ENCODE measurements at places on chromosomes 1 and 21. TPM values are rescaled to one million over a fixed set of nuclear protein-coding genes. Genes with fewer than 3 reads are reported as not detected.

The CD1B gene
- total RNA-seq = not detected

The DCST1 gene
- not detected for total RNA-seq

The GPR52 gene
- 0.63 TPM for total RNA-seq

The KRTAP7-1 gene
- not detected for total RNA-seq

The SPRR1B gene
- not detected for total RNA-seq

The CELA3B gene
- total RNA-seq = not detected

DNA sequence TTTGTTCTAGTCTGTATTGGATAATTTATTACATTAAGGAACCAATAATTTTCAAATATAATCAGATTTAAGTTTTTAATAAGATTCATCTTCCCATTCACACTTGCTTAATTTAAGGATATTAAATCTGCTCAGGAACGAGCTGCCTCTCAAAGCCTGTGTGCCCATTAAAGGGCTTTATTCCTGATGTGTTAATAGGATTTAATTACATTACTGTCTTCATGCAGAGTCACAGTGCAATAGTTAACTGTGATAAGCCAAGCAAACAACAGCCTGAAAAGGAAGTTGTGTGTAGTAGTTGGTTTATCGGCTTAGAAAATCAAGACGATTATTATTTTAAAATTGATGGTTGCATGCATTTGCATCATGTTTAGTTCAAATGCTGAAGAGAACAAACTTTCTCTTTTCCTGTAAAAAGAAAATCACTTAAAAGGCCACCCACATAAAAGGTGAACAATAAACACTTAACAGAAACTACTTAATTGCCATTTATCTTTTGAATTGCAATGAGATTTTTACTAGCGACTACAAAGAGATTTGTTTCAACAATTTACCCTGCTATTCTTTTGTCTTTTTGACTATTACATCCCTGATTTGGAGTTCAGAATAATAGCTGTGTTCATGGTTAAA, 174.6 kb downstream of the RWDD3 start:
- H3K36me3 ChIP-seq = no peaks in the 10 kb centered on the region
- no peak for DNase-seq
- no peak overlapping the region for H3K27ac ChIP-seq
- no peak overlapping the region for H3K4me3 ChIP-seq
- H3K4me1 ChIP-seq = peaks cover 17% of the 10 kb centered on the region
- no peaks in the 10 kb centered on the region for H3K27me3 ChIP-seq

DNA sequence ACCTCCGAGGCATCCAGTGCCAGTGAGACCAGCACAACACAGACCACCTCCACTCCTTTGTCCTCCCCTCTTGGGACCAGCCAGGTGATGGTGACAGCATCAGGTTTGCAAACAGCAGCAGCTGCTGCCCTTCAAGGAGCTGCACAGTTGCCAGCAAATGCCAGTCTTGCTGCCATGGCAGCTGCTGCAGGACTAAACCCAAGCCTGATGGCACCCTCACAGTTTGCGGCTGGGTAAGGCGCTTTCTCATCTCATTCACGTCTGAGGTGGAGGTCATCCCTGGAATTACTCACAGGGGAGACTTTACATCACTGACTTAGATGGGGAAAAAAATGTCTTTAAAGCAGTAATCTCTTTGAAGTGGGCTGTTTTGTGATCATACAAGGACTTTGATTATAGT, 106.3 kb downstream of the CD247 start:
- H3K27me3 ChIP-seq = no peaks in the 10 kb centered on the region
- H3K4me1 ChIP-seq = no peaks in the 10 kb centered on the region
- no peak overlapping the region for H3K27ac ChIP-seq
- no peak overlapping the region for H3K4me3 ChIP-seq
- no peak for DNase-seq

DNA sequence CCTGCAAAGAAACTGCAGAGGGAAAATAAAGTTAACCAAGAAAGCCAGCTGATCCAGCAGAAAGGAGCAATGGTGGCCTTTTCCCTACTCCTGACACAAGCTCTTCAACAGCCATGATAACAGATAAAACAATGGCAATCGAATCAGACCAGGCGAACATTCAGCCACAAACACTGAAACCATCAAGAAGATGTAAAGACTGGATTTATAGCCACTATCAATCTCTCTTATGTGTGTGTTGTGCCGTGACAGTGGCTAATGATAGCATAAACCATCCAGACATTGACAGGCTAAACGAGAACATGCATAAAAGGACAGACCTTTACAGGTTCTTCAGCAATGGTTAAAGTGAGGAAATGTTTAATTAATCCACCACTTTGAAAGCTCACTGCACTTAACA, 78.1 kb upstream of the RAB4A start:
- peaks cover 9% of the 10 kb centered on the region for H3K4me1 ChIP-seq
- DNase-seq = no peak
- no peak overlapping the region for H3K27ac ChIP-seq
- H3K27me3 ChIP-seq = no peaks in the 10 kb centered on the region
- H3K4me3 ChIP-seq = no peak overlapping the region

- H3K4me3 ChIP-seq = no peak overlapping the region
- no peaks in the 10 kb centered on the region for H3K27me3 ChIP-seq
- H3K36me3 ChIP-seq = no peaks in the 10 kb centered on the region
- no peak overlapping the region for H3K27ac ChIP-seq
- no peak for DNase-seq
Measured at GRCh38 chr1:231860221-231861088, 233.9 kb downstream of the DISC1 start.

- no peak overlapping the region for H3K4me3 ChIP-seq
- H3K27ac ChIP-seq = no peak overlapping the region
- no peak for DNase-seq
- no peaks in the 10 kb centered on the region for H3K36me3 ChIP-seq
- no peaks in the 10 kb centered on the region for H3K4me1 ChIP-seq
Measured at GRCh38 chr1:42322577-42322976, 12.5 kb downstream of the FOXJ3 start.

DNA sequence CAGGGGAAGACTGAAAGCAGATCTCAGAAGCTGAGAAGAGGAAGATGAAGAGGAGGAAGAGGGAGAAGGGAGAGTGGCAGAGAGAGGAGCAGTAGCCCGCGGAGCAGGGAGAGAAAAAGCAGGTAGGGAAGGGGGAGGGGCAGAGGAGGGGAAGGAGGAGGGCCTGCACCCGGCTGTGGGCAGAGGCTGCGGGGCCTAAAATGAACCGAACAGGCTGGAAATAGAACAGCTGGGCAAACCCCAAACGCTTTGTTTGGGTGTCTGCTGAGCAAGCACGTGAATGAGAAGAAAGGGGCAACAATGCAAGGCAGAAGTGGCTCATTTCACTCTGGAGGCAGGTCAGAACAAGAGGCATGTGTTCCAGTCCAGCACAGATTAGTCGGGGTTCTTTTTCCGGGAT, 33.5 kb downstream of the KCNC4 start:
- H3K4me1 ChIP-seq = peaks cover 20% of the 10 kb centered on the region
- no peaks in the 10 kb centered on the region for H3K27me3 ChIP-seq
- no peak overlapping the region for H3K4me3 ChIP-seq
- no peaks in the 10 kb centered on the region for H3K36me3 ChIP-seq
- no peak overlapping the region for H3K27ac ChIP-seq

DNA sequence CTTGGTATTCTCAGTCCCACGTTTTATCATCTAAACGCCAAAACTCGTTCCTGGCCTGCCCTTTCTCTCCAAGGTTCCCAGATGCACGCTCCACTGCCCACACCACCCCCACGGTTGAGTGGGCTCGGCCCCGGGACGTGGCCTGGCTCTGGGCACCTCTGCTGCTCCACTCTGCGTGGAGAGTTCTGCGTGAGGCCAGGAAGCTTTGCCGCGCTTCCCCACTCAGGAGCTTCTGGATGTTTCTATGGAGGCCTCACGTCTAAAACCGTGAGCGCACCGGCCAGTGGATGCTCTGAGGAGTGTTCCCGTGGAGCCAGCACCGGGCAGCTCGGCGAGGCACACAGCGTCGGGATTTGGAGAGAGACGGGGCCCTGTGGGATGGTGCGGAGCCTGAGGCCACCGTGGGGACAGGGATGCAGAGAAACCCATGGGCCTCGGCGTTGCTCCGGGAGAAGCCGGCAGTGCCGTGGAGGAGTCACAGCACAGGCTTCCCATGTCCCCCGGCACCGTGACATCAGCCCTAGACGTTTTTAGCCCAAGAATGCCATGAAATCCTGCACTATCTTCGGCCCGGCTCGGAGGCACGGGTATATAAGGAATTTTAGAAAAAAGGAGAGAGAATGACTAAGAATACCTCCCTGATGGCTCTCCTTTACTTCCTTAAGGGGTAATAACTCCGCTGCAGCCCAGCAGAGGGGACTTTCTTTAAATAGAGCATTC, 125.9 kb downstream of the PRDM16 start:
- DNase-seq = no peak
- H3K27me3 ChIP-seq = no peaks in the 10 kb centered on the region
- H3K4me3 ChIP-seq = no peak overlapping the region
- no peaks in the 10 kb centered on the region for H3K36me3 ChIP-seq

- no peaks in the 10 kb centered on the region for H3K27me3 ChIP-seq
- no peak overlapping the region for H3K4me3 ChIP-seq
- peaks cover 19% of the 10 kb centered on the region for H3K36me3 ChIP-seq
- DNase-seq = no peak
- H3K4me1 ChIP-seq = no peaks in the 10 kb centered on the region
- no peak overlapping the region for H3K27ac ChIP-seq
Measured at GRCh38 chr1:241513378-241513777, 6.2 kb downstream of the FH start.

DNA sequence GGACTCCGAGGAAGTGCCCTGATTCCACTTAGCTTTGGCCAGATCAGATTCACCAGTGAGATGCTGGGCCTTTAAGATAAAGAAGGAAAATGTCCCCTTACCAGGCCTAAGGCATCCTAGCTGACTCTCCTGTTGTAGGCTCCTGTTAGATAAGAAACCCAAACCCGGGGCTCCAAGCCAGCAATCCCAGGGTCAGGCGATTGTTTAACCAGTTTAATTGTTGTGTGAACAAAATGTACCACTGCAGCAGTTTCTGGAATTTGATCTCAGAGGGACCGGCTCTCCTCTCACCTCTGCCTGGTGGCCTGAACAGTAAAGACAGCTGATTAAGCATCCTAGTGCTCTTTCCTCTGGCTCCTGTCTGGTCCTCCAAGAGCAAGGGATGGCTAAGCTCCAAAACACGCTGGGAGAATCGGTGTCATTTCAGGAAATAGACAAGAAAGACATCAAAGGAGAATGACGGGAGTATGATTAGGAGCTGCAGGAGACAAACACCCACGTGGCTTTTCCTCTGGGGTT, 9.3 kb upstream of the KLHDC8A start:
- no peaks in the 10 kb centered on the region for H3K4me1 ChIP-seq
- no peaks in the 10 kb centered on the region for H3K27me3 ChIP-seq
- H3K27ac ChIP-seq = no peak overlapping the region

DNA sequence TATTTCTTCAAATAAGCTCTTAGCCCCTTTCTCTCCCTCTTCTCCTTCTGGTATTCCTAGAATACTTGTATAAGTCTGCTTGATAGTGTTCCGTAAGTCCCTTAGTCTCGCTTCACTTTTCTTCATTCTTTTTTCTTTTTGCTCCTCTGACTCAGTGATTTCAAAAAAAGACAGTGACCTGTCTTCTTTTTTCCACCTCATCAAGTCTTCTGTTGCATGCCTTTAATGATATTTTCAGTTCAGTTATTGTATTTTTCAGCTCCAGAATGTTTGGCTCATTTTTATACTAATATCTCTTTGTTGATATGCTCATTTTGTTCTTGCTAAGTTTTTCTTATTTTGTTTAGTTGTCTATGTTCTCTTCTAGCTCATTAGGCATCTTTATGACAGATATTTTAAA, 97.7 kb downstream of the POFUT2 start:
- H3K4me3 ChIP-seq = no peak overlapping the region
- no peaks in the 10 kb centered on the region for H3K27me3 ChIP-seq
- no peak for DNase-seq
- no peak overlapping the region for H3K27ac ChIP-seq
- H3K4me1 ChIP-seq = no peaks in the 10 kb centered on the region
- H3K36me3 ChIP-seq = no peaks in the 10 kb centered on the region

- no peak for DNase-seq
- H3K27ac ChIP-seq = no peak overlapping the region
- no peaks in the 10 kb centered on the region for H3K27me3 ChIP-seq
- H3K36me3 ChIP-seq = no peaks in the 10 kb centered on the region
Measured at GRCh38 chr1:44100183-44100868, 18.3 kb upstream of the KLF17 start.

GRCh38 chr1:192852001-192852947, 43.4 kb downstream of the RGS2 start:
- no peak for DNase-seq
- no peak overlapping the region for H3K4me3 ChIP-seq
- no peaks in the 10 kb centered on the region for H3K4me1 ChIP-seq
- no peak overlapping the region for H3K27ac ChIP-seq
- H3K36me3 ChIP-seq = no peaks in the 10 kb centered on the region
- no peaks in the 10 kb centered on the region for H3K27me3 ChIP-seq

- no peak overlapping the region for H3K27ac ChIP-seq
- H3K36me3 ChIP-seq = peaks cover 26% of the 10 kb centered on the region
- DNase-seq = no peak
- peaks cover 2% of the 10 kb centered on the region for H3K4me1 ChIP-seq
Measured at GRCh38 chr1:109630898-109631512, 11.4 kb downstream of the AMPD2 start.

- no peak overlapping the region for H3K4me3 ChIP-seq
- no peak for DNase-seq
- H3K4me1 ChIP-seq = peaks cover 12% of the 10 kb centered on the region
- no peak overlapping the region for H3K27ac ChIP-seq
- H3K27me3 ChIP-seq = no peaks in the 10 kb centered on the region
- no peaks in the 10 kb centered on the region for H3K36me3 ChIP-seq
Measured at GRCh38 chr1:228902781-228903433, 167.6 kb downstream of the RHOU start.

DNA sequence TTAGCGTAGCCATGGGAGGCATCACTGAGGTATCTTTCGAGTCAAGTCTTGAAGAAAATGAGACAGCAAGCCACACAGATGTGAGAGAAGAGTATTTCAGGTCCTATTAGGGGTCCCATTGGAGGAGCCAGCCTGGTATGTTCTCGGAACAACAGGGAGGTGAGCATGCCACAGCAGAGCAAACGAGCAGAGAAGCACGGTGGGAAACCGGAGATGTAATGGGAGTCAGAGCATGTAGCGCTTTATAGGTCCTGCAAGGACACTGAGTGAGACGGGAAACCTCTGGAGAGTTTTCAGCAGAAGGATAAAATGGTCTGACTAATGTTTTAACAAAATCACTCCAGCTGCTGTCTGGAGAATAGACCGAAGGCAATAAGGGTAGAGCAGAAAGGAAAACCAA, 15.9 kb downstream of the H3-3A start:
- H3K4me1 ChIP-seq = no peaks in the 10 kb centered on the region
- no peak overlapping the region for H3K4me3 ChIP-seq
- no peaks in the 10 kb centered on the region for H3K27me3 ChIP-seq
- H3K36me3 ChIP-seq = no peaks in the 10 kb centered on the region
- no peak overlapping the region for H3K27ac ChIP-seq

Measured in H1 (cell line).